Stomach (tissue), 19 donors: ENCODE measurements at places on chromosomes 2 and 18.

- DNase-seq, result no peak
These were observed 419.5 kb upstream of the CELF4 start for GRCh38 chr18:37985126-37985525.

- DNase-seq, result no peak
These were observed 279.7 kb downstream of the MBD2 start for GRCh38 chr18:53944721-53945120.

DNA sequence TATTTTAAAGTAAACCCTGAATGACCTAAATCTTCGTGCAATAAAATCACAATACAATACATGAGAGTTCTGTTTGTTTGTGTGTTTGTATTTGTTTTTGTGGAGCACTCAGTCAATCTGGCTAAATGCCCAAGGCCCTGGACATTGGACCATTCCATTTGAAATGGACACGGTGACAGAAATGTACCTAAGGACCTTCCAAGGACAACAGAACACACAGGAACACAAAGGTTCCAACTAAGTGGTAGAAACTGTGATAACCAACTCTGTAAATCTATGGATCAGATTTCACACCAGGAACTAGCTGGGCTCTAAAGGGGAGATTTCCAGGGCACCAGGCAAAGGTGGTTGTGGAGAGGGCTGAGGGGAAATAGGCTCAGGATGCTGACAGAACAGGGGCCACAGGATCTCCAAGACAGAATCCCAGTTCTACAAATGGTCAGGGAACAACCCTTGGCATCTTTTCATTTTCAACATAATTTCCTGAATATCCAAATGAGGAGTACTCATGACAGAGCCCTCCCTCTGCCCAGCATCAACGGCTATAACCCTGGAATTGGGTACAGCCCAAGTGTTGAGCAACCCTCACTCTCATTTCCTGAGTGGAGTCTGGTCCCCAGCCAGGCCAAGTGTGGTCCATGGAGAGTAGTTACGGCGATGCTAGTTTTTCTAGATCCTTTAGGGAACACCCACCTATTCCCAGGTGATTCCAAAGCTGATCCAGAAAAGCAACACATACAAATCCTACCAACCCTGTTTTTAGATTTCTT lies 78.4 kb downstream of the NCKAP5 start:
- DNase-seq, result no peak

GRCh38 chr18:61738042-61738441 lies 154.8 kb downstream of the RNF152 start:
- DNase-seq, result no peak

DNA sequence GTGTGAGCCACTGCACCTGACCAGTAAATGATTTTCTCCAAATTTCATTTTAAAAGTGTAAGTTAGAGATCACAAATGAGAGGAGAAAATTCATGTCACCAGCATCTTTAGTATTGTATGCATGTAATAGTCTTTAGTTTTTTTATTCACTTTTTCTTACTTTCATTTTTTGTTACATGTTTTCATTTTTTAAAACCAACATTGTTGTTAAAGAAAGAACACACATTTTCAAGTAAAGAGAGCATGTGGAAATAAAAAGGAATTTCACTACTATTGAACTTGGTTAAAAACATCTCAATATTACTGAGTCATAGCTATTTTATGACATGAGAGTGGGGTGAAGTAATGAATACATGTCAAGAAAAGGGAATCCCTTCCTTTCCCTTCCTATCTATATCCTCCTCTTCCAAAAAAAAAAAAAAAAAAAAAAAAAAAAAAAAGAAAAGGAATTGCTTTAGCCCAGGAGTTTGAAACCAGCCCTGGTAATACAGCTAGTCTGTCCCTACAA lies 29.1 kb upstream of the PMAIP1 start:
- DNase-seq, result no peak

- no peak for DNase-seq
These were observed 3.0 kb downstream of the CD8A start for GRCh38 chr2:86787736-86788135.

DNA sequence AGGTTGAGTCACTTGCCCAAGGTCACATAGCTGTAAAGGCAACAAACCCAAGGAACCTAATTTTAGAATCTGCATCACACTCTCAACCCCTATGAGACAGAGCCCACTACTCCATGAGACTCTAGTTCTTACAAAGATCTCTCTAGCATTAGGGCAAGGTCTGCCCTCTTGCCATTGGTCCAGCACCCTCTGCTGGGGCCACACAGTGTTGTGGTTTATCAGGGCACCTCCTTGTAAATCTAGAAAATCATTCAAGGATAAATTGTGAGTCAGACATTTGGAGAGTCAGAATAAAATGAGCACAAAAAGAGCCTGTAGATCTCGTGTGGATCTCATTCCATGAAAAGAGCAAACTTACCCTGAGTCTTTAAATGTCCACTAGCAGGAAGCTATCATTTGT lies 91.2 kb downstream of the SLC8A1 start:
- no peak for DNase-seq

DNA sequence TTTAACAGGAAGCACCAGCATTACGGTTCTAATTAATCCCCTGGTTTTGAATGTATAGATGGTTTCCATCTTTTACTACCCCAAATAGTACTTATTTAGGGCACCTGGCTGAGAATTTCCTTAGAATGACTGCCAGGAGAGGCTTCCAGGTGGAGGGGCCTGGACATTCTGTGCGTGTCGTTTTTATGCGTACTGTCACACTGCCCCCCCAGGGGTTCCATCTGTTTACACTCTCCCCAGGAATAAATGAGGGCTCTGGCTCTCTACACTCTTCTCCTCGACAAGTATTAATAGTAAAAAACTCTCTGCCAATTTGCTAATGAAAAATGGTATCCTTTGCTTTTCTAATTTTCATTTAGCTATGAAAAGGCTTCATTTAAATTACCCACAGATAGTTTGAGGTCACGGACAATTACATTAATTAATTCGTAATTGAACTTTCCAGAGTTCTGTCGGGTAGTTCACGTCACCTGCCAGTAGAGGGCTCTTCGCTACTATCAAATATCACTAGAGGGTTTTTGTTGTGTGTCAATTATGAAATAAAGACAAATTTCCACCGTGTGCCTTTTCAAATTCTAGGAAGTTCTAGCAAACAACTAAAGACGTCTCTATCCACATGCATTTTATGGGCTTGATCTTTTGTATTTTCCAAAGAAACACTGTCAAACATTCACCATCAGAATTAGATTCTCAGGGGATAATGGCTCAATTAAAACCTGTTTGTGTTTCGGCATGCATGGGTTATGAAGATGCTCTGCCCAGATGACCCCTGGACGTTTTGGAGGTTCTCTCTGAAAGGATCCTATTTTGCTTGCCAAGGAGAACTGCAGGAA lies 88.8 kb upstream of the ASB18 start:
- peak; percentile 40 for DNase-seq

DNA sequence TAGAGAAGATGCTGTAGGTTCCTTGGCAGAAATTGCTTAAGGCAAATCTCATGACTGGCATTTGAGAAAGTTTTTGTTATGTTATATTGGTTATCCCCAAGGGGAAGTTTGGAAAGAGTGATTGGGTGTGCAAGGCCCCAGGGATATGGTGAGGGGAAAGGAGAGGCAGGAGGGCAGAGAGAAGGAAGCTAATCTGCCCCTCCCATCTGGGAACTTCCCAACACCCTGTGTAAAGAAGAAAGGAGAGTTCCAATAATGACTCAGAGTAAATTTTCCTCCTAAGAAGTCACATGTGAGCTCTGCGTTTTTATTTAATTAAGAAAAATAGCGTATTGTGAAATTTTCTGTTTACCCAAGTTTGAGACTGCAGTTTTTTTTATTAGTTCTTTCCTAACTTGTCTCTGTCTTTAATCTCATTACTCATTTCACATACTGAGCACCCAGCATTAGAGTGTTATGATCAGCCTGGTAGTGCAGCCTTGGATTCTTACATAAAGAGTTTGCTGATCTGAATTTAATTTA lies 3.1 kb upstream of the KYNU start:
- peak; percentile 58 for DNase-seq

DNA sequence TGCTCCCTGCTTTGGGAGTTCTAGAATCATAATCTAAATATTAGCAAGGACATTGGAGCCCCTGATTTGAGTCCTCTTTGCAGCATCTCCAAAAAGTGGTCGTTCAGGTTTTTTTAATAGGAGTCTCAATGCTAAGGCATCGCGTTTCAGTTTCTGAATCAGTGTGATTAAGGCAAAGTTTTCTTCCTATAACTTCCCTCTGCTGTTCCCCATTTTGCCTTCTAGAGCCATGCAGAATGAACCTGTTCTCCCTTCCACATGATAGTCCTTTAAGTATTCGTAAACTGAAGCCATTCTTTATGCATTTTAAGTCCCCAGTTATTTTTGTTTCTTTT lies 159.5 kb downstream of the PTGR3 start:
- no peak for DNase-seq

DNA sequence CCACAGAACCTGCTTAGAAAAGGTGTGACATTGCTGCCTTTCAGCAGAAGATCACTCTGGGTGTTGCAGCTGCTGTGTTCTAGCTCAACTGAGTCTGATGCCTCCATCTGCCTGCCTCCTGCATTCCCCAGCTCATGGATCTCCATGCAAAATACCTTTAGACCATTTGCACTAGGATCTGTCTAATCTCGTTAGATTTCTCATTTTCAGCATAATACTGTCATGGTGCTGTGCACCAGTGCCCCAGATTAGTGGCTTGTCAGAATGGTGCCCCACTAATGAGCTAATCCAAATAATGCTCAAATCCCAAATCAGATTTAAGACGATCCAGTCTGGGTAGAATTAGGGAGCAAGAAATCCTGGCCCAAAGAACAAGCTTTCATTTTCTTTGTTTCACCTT lies 284.4 kb upstream of the PARD3B start:
- no peak for DNase-seq

- DNase-seq, result peak; percentile 53
These were observed 347.2 kb upstream of the NETO1 start for GRCh38 chr18:73214970-73215369.

DNA sequence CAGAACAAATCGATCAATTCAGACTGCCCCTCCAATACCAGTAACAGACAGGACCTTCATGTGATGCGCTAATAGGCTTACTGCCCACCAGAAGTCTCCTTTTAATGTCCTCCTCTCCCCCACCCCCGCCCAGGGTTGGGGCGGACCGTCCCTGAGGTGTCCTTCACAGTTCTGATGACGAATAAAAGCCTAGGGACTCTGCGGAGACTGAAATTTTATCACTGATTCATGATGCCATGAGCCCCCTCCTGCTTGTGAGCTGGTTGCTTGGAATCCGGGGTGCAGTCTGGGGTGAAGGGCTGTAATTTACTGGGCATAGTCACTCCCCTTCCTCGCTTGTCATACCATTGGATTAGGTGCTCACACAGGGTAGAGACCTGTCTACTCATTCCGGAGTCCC lies 42.3 kb downstream of the B3GNT2 start:
- no peak for DNase-seq

- DNase-seq, result no peak
These were observed 31.8 kb upstream of the TMEM131 start for GRCh38 chr2:98027538-98027937.

DNA sequence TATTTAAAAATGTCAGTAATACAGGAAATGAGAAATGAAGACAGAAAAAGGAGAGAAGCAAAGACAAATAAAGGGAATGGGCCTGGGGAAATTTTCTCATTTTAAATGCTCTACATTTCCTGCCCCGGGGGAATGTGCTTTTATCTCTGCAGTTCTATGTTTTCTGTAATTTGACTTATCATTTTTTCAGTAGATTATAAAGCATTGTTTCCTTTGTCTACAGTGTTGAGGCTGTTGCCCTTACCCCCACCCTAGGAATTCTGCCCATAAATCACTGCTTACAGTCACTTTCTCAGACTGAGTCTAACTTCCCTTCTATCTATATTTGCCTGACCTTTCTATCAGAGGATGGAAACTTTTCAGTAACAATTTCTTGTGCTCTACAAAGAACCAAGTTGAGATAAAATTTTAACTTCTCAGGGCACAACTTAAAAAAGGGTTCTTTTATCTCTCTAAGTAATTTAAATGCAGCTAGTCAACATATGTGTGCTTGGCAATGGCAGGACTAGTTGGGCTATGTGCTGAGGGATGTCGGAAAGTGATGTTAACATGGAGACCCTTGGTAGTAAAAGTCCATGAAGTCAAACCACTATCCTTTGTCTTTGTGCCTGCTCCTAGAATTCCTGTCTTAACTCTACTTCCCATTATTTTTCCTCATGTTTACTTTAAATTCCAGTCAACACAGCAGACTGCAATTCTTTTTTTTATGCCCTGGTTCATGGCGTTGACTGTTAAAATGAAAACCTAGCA lies 146.5 kb upstream of the MMADHC start:
- peak; percentile 73 for DNase-seq

GRCh38 chr18:55473058-55473457 lies 114.9 kb downstream of the TCF4 start:
- DNase-seq, result no peak

- DNase-seq, result no peak
These were observed 1573.4 kb upstream of the NXPH2 start for GRCh38 chr2:140353541-140353940.
